CD4-positive, alpha-beta T cell treated with Interleukin-17A for 1 hour (primary cell): ENCODE measurements at places on chromosomes 3 and 15.

GRCh38 chr3:111961461-111962164, 17.2 kb upstream of the ABHD10 start:
- no peak for DNase-seq

GRCh38 chr15:48792408-48792807, 18.5 kb downstream of the CEP152 start:
- DNase-seq: no peak

DNA sequence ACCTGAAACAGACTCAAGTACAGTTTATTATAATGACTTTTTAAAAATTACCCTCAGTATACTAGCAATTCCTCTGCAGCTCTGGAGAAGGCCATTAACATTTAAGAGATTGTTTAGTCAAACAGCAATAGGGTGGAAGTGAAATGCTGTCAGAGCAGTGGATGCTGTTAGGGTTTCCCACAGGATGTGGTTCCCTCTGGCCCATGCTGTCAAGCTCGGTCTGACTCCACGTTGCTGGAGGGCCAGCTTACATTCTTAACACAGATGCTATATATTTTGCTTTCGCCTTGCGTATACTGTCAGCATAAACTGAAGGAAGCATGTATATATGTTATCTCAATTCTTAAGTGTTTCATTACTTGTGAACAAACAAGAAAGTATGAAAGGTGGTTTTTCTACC, 231.1 kb upstream of the COL8A1 start:
- no peak for DNase-seq

- no peak for DNase-seq
Measured at GRCh38 chr15:95973566-95974256, 356.8 kb upstream of the NR2F2 start.

DNA sequence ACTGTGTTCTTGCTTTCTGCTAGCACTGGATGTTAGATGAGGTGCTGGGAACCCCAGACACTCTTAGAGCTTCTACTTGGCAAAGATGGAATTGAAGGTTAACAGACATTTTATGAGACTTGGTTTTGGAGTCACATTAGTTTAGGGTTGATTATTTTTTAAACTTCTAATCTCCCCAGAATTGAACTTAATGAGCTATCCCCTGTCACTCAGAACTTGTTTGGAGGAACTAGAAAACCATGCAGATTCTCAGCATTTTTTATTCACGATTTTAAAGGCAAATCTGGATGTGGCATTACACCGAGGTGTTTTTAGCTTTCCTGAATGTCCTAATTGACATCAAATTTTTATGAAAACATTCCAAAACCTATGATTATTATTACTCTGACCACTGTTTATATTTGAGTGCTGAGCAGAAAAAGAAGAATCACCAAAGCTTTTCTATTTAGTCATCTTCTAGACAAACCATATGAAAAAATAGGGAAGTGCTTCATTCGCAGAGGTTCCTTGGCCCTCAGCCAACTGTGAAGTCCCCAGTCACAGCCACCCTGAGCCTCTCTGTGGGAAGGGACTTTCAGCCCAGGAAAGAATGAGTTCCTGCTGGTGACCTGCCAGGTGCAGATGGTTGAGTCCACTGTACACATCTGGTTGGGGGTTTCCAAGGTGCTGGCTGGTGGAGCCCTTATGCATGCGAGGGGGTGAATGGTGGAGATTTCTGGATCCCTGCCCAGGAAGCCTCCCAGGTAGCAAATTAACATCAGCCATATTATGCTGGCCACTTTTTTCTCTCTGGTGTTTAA, 196.0 kb upstream of the TOPAZ1 start:
- DNase-seq: peak; percentile 32

GRCh38 chr15:81000624-81001151, at the start of gene TLNRD1:
TSS of gene TLNRD1 (plus strand) at chr15:81000923. CDS start at chr15:81002272, 1,349 bp downstream.
- peak; percentile 89 for DNase-seq

- no peak for DNase-seq
Measured at GRCh38 chr3:45187694-45188141, 38.4 kb downstream of the TMEM158 start.

DNA sequence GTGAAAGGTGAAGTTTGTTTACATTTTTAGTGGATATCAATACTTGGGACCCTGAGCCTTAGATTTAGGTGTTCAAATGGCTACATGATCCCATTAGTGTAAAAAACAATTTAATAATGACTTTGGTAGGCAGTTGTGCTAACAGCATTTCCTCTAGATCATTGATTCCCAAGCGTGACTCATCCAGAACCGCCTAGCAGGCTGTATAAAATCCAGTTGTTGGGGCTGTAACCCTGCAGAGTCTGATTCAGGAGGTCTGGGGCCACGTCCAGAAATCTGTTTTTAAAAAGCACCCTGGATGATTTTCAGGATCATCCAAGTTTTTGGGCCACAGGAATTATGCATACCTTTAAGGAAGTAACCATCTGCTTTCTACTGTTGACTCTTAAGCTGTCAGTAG, 156.4 kb downstream of the TP63 start:
- no peak for DNase-seq

DNA sequence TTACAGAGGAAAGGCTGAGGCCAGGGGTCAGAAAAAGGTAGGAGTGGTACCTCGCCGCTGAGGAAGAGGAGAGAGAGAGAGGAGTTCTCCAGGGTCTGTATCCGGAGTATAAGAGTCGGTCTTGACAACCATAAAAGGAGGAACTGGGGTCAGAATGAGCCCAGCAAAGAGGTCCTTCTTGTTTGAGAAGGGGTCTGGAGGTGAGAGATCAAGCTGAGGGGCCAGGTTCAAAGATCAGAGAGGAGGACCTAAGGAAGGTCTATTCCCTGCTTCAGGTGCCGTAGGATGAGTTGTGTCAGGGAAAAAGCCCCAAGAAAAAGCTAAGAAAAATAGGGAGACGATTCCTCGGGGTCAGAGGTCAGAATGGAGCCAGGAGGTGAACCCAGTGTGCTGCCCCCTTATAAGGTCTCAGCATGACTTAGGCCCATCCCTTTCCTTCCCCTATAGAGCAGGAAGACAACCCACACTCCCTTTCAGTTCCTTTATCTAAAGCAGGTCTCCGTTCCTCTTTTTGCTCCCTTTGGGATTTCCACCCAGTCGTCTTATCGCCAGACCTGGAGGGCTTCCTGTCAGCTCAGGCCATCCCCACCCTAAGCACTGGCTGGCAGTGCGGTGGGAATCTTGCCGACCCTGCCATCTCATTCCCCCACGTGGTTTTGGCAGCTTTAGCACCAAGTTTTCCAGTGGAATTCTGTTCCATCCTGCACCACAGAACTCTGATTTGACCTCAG, 651 bp downstream of the MTMR14 start:
- DNase-seq: peak; percentile 27

- no peak for DNase-seq
Measured at GRCh38 chr3:188746291-188746783, 425.4 kb upstream of the TPRG1 start.

DNA sequence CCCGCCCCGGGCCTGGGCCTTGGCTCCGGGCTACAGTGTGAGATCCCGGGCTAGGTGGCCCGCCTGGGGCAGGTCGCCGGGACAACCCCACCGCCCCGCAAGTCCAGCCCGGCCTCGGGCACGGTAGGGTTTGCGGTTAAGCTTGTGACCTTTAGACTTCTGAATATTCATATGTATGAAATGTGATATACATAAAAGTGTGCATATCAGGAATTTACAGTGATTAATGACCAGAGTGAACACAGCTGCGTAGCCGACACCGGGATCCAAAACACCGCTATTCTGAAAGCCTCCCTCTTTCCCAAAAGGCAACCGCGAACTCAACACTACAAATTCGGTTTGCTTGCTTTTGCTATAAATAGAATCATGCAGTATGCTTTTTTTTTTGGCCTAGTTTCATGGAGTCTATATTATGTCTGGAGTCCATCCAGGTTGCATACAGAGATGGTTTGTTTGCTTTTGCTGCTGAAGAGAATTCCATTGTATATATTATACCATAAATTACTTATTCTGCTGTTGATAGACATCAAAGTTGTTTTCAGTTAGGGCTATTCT, 636 bp upstream of the SNRPA1 start:
- DNase-seq: no peak

DNA sequence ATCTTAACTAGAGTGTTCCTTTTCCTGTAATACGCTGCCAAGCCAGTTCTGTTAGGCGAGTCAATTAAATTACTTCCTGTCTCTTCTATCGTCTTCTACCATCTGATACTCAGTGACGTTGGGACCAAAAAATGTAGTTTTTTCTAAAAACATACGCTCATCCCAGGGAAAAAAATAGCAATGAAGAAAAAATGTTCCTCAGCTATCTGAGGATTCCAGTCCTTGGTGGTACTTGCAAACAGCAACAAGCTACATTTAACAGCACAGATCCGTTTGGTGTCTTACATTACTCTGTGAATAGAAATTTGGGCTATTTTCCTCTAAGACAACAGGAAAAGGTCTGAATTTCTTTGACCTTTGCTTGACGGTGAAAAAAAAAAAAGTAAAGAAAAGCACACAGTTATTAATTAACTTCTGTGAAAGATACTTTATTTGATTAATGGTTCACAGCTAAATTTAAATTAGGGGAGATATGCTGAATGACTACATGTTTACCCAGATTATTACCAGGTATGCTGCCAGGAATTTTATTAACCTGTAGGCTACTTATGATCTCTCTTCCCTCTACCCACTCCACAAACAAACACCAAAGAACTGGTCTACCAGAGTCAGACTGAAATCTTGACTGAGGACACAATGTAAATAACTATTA, 254.4 kb upstream of the ZPLD1 start:
- DNase-seq: peak; percentile 21

- no peak for DNase-seq
Measured at GRCh38 chr15:79432345-79433275, 474 bp downstream of the MINAR1 start.
